Peyer's patch (tissue), 4 donors: ENCODE measurements at places on chromosomes 12 and 14. TPM values are rescaled to one million over a fixed set of nuclear protein-coding genes. Genes with fewer than 3 reads are reported as not detected.

PCED1B gene
- total RNA-seq = 2.3 TPM

CD163L1 gene
- 25.6 TPM for total RNA-seq

CSRP2 gene
- total RNA-seq = 8.0 TPM

NEUROD4 gene
- not detected for total RNA-seq

- DNase-seq = no peak
- H3K4me3 ChIP-seq = no peak overlapping the region
- peaks cover 22% of the 10 kb centered on the region for H3K4me1 ChIP-seq
Observed at GRCh38 chr14:100443603-100444002, 120.5 kb downstream of the SLC25A47 start.

GRCh38 chr12:92717202-92717601, 14.4 kb downstream of the PLEKHG7 start:
- no peak overlapping the region for H3K27ac ChIP-seq
- DNase-seq = no peak
- H3K27me3 ChIP-seq = no peaks in the 10 kb centered on the region
- no peaks in the 10 kb centered on the region for H3K36me3 ChIP-seq
- H3K4me1 ChIP-seq = no peaks in the 10 kb centered on the region
